ENCODE measurements at places on chromosomes 4 and X.

GRCh38 chr4:121913667-121914066, 38.2 kb downstream of the TRPC3 start:
- no peak for DNase-seq

DNA sequence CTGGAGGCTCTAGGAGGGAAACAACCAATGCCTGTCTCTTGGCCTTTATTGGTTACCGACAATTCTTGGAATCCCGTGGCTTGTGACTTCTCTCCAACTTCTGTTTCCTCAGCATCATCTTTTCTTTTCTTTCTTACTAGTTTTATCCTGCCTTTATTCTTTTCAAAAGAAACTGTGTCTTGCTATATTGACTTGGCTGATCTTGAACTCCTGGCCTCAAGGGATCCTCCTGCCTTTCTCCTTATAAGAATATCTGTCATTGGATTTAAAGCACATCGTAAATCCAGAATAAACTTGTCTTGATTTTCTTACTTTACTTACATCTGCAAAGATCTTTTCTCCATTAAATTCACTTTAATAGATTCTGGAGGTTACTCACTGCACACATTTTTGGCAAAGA, 49.9 kb upstream of the UGT2B10 start:
- no peak for DNase-seq

- peak; percentile 26 for DNase-seq
Observed at GRCh38 chr4:8394061-8394519, 46.4 kb downstream of the ACOX3 start.

DNA sequence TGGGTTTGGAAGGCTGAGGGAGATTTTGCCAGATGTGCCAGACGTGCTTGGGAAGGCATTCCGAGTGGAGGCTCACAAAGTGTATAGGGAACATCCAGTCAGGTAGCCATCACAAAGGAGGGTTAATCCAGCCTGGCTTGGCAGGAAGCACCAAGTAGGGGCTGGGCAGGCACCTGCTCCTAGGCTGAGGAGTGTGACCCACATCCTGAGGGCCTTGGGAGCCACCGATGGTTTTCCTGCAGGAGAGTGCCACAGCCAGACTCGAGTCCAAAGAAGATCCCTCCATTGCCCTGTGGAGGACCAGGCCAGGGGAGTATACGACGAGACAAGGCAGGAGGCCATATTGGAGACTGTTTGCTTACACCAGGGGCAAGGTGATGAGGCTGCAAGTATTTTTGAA, 47.2 kb downstream of the PNMA5 start:
- no peak for DNase-seq

DNA sequence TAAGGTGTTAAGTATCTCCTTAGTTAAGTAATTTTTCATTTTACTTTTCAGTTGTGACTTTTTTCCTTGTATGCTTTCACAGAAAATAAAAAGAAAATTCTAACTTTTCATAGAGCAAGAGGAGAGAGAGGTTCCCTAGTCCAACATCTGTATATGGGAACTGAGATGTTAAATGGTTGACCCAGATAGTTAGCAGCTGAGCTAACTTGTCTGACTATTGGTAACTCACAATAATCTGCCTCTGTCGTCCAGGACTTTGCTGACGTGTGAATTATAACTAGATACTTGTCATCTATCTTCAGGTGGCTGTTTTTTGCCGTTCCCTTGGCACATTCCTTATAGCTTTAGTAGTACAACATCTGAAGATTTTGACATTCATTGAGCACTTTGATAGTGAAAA, 29.9 kb downstream of the TBC1D19 start:
- DNase-seq, result no peak

DNA sequence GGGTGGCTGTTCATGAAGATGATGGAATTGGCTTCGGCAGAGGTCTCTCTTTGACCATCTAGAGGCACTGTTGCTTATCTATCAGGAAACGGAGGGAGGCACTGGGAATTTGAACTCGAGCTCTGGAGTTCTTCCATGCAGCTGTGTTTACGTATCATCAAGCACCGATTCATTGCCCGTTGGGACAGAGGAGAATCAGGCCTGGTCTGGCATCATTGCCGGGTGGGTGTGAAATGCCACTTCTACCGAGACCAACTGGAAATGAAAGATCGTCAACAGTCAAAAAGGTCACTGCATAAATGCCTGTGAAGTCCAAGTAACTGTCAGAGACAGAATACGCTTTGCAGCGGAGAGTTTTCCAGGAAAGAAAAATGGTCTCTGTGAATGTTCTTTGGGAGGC, 166.9 kb downstream of the ASMT start:
- DNase-seq, result no peak

- DNase-seq, result no peak
Observed at GRCh38 chrX:134530845-134531244, 70.9 kb downstream of the HPRT1 start.

DNA sequence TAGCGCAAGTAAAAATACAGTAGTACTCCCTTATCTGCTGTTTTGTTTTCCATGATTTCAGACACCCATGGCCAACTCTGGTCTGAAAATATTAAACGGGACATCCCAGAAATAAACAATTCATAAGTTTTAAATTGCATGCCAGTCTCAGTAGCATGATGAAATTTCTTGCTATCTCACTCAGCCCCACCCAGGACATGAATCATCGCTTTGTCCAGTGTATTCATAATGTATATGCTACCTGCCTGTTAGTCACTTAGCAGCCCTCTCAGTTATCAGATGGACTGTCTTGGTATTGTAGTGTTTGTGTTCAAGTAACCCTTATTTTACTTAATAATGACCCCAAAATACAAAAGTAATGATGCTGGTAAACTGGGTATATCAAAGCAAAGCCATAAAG, 158.2 kb upstream of the DDIT4L start:
- DNase-seq, result peak; percentile 75

GRCh38 chr4:20253735-20254409, 2.2 kb downstream of the SLIT2 start:
- DNase-seq, result peak; percentile 51

DNA sequence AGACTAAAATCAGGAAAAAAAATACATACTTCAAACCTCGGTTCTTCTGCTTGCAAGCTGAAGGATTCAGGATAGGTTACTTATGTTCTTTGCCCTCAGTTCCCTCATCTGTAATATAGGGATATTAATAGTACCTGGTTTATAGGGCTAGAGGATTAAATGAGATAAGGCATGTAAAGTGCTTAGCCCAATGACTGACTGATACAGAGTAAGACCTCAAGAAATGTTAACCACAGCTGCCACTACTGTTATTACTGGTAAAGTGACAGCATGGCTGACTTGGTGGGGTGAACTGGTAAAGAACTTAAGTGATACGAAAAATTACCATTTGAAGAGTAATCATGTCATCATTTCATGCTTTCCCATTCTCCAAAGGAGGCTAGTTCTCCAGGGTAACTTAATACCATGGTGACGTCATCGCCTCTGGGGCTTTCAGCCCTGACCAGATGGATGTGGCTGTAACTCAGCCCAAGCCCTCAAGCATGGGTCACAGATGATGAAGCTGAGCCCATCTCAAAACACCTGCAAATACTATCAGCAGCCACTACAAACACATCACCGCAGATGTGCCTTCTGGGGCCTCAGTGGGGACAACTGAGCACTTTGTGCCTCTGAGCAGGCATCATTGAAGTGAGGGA, 44.5 kb upstream of the SCML1 start:
- DNase-seq, result peak; percentile 73

DNA sequence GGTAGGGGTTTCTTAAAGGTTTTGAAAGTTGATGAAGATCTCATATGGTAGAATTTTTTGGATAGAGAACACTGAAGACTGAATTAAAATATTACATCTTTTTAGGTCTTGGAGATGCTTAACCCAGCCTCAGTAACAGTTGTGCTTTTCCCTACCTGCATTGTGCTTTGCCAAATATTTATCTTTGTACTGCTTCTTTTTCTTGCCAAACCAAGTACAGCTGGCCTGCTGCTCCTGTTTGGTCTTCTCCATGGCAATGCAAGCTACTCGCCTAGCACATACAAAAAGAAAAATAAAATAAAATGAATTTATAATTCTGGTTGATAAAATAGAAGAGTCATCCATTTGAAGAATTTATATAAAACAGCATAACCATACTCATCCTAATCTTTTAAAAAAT, 95.4 kb downstream of the NYX start:
- DNase-seq, result no peak

GRCh38 chr4:169070071-169070894, 60.2 kb upstream of the CBR4 start:
- DNase-seq, result peak; percentile 97

- DNase-seq, result no peak
Observed at GRCh38 chrX:23699636-23700194, 32.4 kb downstream of the PRDX4 start.

- peak; percentile 94 for DNase-seq
Observed at GRCh38 chr4:99816545-99817308, at the start of gene DAPP1. Gene DAPP1, plus strand, starts transcription at chr4:99816827. Its CDS starts 87 bp downstream, at chr4:99816914.

GRCh38 chrX:43682726-43683125, 26.6 kb downstream of the MAOA start:
- no peak for DNase-seq

DNA sequence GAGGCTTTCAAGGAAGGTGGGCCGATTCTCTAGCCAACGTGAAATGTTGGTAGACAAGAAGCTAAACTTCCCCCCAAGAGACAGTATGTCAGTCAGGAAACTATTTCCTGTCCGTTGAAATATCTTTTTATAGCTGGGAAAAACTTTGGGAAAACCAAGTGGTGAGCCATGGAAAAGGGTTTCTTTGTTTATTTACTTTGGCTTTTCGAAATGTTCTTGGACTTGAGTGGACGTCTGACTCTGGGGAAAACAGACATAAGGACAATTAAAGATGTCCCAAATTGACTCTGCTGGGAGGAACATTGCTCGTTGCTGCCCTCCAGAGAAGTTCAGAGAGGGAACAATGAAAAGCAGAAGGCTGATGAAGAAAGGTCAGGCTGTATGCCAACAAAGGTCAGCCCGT, 295.4 kb downstream of the RAPGEF2 start:
- no peak for DNase-seq

- no peak for DNase-seq
Observed at GRCh38 chr4:17866810-17867209, 56.0 kb downstream of the NCAPG start.

DNA sequence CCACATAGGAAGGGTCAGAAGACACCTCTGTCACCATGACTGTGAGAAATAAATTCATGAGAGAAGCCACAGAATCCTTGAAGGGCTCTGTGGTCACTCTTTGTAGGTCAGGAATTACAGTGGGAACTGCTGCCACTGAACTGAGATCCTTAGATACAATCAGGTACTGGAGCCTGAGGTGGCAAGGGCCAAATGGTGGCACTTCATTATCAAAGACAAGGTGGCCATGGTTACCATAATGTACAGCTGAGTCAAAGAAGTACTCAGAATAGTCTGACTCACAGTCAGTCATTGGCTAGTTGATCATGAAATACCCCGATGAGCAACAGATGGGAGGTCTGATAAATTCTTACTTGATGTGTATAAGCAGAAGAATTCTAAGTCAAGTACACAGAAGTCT, 131.9 kb downstream of the RTL3 start:
- DNase-seq, result peak; percentile 74

- no peak for DNase-seq
Observed at GRCh38 chrX:142295190-142295589, 90.1 kb upstream of the MAGEC2 start.

GRCh38 chr4:126603825-126604224, 1028.9 kb upstream of the INTU start:
- no peak for DNase-seq

- DNase-seq, result no peak
Observed at GRCh38 chrX:18422886-18423285, 2.5 kb upstream of the CDKL5 start.

- DNase-seq, result no peak
Observed at GRCh38 chr4:89311433-89311832, 3.8 kb upstream of the GPRIN3 start.

DNA sequence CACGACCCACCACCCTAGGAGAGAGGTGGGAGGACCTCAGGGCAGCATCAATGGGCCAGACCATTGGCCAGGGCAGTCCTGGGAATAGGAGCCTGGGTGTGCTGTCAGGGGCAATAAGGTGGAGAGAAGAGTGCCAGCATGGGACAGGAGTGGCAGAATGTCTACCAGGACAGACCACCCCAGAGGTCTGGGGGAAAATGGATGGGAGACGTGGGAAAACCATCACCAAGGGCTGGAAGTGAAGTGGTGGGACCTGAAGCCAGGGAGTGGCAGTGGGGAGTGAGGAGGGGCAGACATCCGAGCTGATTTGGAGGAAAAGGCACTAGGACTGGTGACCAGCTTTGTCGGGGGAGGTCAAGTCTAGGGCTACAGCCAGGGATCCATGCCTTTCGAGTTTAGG, 993 bp downstream of the EVC2 start:
- no peak for DNase-seq

- DNase-seq, result peak; percentile 68
Observed at GRCh38 chr4:112747036-112747435, 110.1 kb downstream of the LARP7 start.

DNA sequence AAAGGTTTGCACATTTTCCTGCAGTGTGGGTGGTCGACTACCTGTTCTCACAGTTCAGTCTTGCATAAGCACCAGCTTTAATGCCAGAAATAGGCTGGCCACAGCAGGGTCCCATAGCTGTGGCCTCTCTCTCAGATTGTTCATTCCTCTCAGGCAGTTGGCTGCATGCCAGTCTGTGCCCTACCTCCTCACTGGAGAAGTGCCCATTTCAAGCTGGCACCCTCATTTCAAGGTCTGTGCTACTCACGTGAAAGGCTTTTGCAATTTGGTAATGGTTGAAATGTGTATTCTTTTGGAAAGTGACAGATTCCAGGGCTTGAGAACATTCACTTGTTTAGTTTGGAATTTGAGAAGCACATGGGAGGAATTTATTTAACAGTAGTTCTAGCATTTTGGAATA, 28.9 kb upstream of the MTMR1 start:
- peak; percentile 7 for DNase-seq

- DNase-seq, result peak; percentile 54
Observed at GRCh38 chr4:66489783-66490452, 819.6 kb upstream of the EPHA5 start.

GRCh38 chrX:989959-990510, 222.4 kb downstream of the CRLF2 start:
- peak; percentile 97 for DNase-seq

GRCh38 chr4:172996571-172997216, 171.9 kb upstream of the GALNT7 start:
- DNase-seq, result peak; percentile 85

DNA sequence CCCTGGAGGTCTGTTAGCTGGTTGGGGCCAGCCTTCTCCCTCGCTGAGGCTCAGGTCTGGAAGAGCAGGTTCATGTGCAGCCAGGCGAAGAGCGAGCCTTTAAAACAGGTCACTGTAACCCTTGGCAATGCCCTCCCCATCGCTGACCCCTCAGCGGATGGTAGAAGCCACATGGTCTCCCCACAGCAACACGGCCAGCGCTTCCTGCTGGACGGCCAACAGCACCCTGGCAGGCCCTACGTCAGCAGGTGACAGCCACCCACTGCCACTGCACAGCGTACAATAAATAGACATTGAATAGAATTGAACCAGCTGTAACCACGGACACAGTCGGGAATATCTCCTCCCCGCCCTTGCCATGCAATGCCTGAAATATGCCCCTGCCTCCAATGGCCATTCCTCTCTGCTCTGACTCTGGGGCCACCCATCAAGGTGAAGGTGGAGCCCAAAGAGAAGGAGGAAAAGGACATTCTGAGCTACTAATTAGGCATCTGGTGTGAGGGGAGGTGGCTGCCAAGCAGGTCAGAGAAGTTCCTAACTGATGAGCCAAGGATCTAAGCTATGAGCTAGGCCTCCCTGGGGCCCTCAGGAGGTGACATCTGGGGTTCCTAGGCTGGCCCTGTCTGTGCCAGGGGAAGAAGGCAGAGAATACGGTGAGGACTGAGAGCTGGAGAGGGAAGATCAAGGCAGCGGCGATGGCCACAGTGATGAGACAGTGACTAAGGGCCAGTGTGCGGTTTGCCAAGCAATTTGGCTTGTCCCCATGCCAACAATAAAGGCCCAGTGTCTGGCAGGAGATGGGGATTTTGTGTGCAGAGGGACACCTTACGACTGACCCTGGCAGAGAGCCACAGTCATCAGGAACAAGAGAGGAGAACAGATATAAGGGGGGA, 202.3 kb downstream of the BCOR start:
- DNase-seq, result peak; percentile 73

Measured in kidney tubule cell (primary cell).